ENCODE measurements at places on chromosomes 16 and 17. TPM values are rescaled to one million over a fixed set of nuclear protein-coding genes. Genes with fewer than 3 reads are reported as not detected.

ARHGAP27 gene
- total RNA-seq: 72.1 TPM

ANKRD40CL gene
- total RNA-seq: not detected

PDK2 gene
- 25.7 TPM for total RNA-seq

VASN gene
- 29.3 TPM for total RNA-seq

ABCA5 gene
- 24.2 TPM for total RNA-seq

MYH3 gene
- total RNA-seq: 1.5 TPM

RPL38 gene
- 493 TPM for total RNA-seq

TBX21 gene
- total RNA-seq: 4.0 TPM

COPZ2 gene
- 7.0 TPM for total RNA-seq

- no peak for DNase-seq
- H3K4me1 ChIP-seq: no peaks in the 10 kb centered on the region
- no peaks in the 10 kb centered on the region for H3K36me3 ChIP-seq
- H3K4me3 ChIP-seq: no peak overlapping the region
- no peaks in the 10 kb centered on the region for H3K27me3 ChIP-seq
These were observed 32.0 kb downstream of the FANCA start for GRCh38 chr16:89784406-89784805.

DNA sequence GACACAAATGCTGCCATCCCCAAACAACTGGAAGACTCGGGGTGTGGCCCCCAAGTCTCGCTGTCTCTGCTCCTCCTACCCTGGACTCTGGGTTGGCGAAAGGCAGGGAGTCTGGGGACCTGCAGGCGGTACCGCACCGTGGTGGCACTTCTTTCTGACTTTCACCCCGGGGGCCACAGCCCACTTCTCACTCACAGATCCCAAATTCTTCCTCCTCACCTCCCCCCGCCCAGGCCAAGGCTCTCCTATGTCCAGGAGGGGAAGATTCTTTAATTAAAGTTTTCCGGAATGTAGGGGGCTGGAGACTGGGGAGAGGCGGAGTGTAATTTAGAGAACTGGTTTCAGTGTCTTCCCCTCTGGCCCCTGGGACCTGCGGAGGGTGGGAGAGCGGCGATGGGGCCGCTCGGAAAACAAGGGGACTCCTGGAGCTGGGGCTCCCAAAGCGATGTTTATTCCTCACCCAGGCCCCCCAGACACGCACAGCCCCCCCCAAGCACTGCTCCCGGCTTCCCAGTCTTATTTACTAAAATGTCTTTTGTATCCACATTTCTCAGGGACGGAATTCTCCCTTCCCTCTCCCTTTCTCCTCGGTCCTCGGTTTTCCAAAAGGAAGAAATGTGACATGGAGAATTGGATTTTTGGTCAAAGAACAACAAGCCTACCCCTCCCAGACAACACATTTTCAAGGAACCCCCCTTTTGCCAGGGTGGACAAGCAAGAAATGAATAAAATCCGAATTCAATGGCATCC is 1.2 kb downstream of the WNT3 start:
- no peak for DNase-seq
- H3K4me3 ChIP-seq: no peak overlapping the region
- peaks cover 29% of the 10 kb centered on the region for H3K4me1 ChIP-seq
- no peaks in the 10 kb centered on the region for H3K36me3 ChIP-seq
- H3K27ac ChIP-seq: no peak overlapping the region

- no peaks in the 10 kb centered on the region for H3K36me3 ChIP-seq
- H3K27ac ChIP-seq: no peak overlapping the region
- no peak overlapping the region for H3K4me3 ChIP-seq
- no peaks in the 10 kb centered on the region for H3K4me1 ChIP-seq
These were observed 346.0 kb downstream of the GRIN2A start for GRCh38 chr16:9836118-9836736.

DNA sequence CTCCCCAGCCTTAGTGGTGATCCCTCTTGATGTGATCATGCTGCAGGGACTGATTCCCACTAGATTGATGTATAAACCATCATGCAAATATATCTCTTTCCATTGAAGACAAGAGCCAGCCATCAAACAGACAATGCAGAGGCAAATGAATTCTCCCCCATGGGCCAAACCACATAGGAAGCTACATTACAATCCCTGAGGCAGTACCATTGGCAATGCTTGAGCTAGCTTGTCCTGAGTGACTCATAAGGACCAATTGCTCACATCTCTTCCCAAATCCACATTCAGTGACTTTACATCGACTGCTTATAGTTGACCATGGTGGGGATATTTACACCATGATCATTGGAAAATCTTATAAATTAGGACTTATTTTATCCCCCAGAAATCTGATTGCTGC is 242.2 kb downstream of the SHISA9 start:
- H3K27ac ChIP-seq: no peak overlapping the region
- DNase-seq: no peak
- H3K27me3 ChIP-seq: no peaks in the 10 kb centered on the region
- no peaks in the 10 kb centered on the region for H3K4me1 ChIP-seq
- H3K36me3 ChIP-seq: no peaks in the 10 kb centered on the region
- H3K4me3 ChIP-seq: no peak overlapping the region

- H3K36me3 ChIP-seq: no peaks in the 10 kb centered on the region
- no peaks in the 10 kb centered on the region for H3K4me1 ChIP-seq
- no peak overlapping the region for H3K4me3 ChIP-seq
- peak; percentile 70 for DNase-seq
- H3K27me3 ChIP-seq: no peaks in the 10 kb centered on the region
These were observed 21.6 kb upstream of the ARL4D start for GRCh38 chr17:43377056-43377810.

DNA sequence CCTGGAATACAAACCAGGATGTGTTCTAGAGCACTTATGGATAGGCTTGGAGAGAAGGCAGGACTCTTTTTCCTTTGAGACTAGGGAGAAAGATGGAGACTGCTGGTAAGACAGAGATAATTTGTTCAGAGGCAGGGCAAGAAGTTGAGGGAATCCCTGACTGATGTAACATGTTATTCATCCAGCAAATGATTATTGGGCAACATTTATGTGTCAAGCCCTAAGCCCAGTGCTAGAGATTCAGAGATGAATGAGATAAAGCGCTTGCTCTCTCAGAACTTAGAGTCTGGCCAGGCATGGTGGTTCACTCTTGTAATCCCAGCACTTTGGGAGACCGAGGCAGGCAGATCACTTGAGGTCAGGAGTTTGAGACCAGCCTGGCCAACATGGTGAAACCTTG is 47.8 kb upstream of the NUFIP2 start:
- no peak for DNase-seq
- no peaks in the 10 kb centered on the region for H3K36me3 ChIP-seq
- H3K27ac ChIP-seq: no peak overlapping the region
- no peaks in the 10 kb centered on the region for H3K4me1 ChIP-seq
- no peak overlapping the region for H3K4me3 ChIP-seq

DNA sequence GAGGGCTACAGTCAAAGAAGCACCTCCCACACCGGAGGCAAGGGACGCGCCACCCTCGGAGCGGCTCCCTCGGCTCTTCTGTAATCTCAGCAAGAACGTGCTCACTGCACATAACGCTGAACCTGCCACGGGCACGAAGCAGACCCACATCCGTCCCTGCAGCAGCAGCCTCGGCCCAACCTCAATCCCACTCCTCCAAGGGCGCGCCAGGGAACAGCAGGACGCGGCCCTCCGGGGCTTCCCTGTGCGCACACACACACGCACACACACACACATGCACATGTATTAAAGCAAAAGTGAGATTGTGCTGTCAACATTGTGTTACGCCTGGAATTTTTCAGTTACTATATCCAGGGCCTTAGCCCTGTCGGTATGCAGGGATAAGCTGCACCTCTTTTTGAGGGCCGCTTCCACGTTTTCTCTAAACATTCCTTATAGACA is 54.0 kb downstream of the TBC1D16 start:
- peaks cover 5% of the 10 kb centered on the region for H3K4me1 ChIP-seq
- H3K4me3 ChIP-seq: no peak overlapping the region
- peaks cover 5% of the 10 kb centered on the region for H3K36me3 ChIP-seq
- H3K27ac ChIP-seq: no peak overlapping the region
- DNase-seq: no peak

- no peaks in the 10 kb centered on the region for H3K36me3 ChIP-seq
- no peak for DNase-seq
- H3K27me3 ChIP-seq: no peaks in the 10 kb centered on the region
- H3K4me1 ChIP-seq: peaks cover 7% of the 10 kb centered on the region
- H3K4me3 ChIP-seq: no peak overlapping the region
- no peak overlapping the region for H3K27ac ChIP-seq
These were observed 55.9 kb downstream of the MFSD11 start for GRCh38 chr17:76793775-76794174.

- H3K27me3 ChIP-seq: no peaks in the 10 kb centered on the region
- no peak overlapping the region for H3K4me3 ChIP-seq
These were observed 28.1 kb upstream of the BEAN1 start for GRCh38 chr16:66399031-66399430.

DNA sequence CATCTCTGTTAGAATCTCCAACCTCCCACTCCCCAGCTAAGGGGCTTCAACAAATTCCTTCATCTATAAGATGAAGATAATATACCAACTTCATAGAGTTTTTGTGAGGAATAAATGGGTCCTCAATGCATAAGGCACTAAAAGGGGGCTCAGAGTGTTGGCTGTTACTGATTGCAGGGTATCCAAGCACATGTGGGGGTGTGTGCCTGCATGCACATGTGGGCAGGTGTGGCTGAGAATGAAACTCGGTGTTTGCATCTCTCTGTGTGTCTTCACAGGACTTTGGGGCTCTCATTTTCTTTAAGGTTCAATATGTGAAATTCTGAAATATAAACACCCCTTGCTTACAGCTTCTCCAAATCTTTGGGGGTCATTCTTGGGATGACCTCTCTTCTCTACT is 4.1 kb upstream of the PPP1R9B start:
- H3K27ac ChIP-seq: peak overlapping the region; percentile 57
- no peaks in the 10 kb centered on the region for H3K36me3 ChIP-seq
- H3K27me3 ChIP-seq: no peaks in the 10 kb centered on the region
- no peak overlapping the region for H3K4me3 ChIP-seq
- no peak for DNase-seq

DNA sequence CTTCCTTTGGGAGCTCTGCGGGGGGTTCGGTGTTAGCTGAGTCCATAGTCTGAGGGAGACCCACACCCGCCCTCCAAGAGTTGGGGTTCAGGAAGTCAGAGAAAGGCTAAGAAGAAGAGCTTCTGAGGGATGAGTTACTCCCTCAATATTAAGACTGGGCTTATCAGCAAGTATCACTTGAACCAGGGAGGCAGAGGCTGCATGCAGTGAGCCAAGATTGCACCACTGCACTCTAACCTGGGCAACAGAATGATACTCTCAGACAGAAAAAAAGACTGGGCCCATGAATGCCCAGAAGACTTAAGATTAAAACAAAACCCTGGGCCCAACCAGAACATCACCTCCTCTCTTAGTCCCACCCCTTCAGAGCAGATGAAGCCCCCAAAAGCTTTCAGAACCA is 6.0 kb downstream of the NKIRAS2 start:
- H3K36me3 ChIP-seq: no peaks in the 10 kb centered on the region
- no peaks in the 10 kb centered on the region for H3K27me3 ChIP-seq
- H3K27ac ChIP-seq: no peak overlapping the region
- no peak overlapping the region for H3K4me3 ChIP-seq

DNA sequence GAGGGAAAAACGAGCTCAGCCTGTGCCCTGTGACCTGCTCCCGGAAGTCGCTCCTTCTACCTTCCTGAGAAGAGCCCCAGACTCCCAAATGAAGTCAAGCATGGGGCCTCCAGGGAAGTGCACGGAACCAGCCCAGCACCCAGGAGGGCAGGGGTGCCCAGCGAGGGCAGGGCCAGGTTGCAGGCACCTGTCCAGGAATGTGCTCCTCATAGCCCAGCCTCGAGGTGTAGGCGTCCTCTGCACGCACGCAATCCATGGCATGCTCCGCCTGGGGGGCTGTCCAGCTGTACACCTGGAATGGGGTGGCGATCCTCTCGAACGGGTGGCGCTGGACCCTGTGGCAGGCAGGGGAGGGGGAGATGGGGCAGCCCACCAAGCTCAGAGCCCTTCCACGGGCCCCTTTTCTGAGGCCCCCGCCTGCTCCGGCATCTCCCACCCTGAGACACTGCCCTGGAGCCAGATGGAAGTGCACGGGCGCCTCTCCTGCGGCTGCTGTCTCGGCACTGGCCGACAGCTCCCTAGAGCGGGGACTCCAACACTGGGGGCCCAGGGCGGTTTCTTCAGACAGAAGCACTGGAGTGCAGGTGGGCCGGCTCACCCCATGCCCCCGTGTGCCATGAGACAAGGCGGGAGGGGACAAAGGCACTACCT is 10.9 kb downstream of the CLUH start:
- H3K27me3 ChIP-seq: no peaks in the 10 kb centered on the region
- H3K27ac ChIP-seq: no peak overlapping the region
- H3K36me3 ChIP-seq: peaks cover 40% of the 10 kb centered on the region

DNA sequence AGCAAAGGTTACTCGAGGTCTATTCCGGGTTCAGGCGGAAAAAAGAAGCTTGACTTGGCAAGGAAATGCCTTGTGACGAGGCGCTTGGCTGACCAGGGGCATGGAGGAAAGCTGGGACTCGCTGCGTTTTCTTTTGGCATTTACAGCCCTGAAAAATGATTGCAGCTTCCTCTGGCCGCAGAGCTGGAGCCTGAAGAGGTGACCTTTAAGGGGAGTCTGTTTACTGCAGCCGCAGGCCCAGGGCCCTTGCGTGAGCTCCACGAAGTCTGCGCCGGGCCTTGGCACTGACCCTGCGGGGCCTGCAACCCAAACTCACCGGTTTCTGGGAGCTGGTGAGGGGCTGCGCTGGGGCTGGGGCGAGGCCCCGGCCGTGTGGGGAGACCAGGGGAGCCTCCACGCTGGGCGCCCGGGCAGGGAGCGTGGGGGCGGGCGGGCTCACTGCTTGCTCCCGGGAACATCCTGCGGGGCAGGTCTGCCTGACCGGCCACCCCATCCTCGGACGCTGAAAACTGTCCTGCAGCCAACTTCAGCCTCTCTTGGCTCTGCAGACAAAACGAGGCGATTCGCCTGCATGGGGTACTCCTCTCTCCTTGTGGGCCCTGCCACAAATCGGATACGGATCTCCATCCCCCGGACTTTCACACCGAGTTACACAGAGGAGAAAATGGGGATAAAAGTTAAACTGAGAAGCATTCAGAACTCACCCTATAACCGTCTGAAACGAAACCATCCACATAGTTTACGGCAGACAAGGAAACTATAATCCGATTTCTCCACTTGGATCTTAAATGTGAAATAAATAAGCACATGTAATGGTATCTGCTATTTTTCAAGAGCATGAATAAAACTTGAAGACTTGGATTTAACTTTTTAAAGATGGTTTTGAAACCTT is 206.3 kb upstream of the FOXF1 start:
- H3K36me3 ChIP-seq: no peaks in the 10 kb centered on the region
- peak; percentile 75 for DNase-seq
- peaks cover 8% of the 10 kb centered on the region for H3K4me1 ChIP-seq
- H3K4me3 ChIP-seq: no peak overlapping the region
